ENCODE measurements at places on chromosomes 11 and 22.

GRCh38 chr11:68038718-68039525 lies at the start of gene TCIRG1:
TCIRG1 (plus strand) TSS chr11:68039025; CDS start chr11:68041272, 2,247 bp downstream.
- DNase-seq: peak; percentile 73

DNA sequence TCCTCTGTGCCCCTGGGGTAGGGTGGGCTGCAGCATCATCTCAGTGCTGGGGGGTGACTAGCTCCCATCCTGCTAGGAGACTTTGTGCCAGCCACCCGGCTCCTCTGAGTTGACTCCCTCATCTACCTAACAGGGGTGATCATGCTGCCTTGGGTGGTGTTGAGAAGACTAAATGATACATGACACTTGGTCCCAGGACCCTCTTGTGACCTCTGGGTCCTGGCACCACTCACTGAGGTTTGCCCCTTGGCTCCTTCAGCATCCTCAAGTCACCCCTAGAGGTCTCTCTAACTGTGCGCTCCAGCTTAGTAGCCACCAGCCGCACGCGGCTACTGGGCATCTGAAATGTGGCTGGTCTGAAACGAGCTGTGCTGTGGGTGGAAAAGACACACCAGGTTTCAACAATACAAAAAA lies 72.1 kb downstream of the LRRC32 start:
- DNase-seq: no peak

DNA sequence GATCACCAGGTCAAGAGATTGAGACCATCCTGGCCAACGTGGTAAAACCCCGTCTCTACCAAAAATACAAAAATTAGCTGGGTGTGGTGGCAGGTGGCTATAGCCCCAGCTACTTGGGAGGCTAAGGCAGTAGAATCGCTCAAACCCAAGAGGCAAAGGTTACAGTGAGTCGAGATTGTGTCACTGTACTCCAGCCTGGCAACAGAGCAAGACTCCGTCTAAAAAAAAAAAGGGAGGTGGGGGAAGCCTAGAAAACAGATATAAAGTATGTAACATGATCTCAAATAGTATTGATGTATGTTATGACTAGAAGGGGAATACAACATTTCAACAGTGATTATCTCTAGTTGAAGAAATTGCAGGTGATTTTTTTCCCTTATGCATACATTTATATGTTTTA lies 61.4 kb downstream of the SLC1A2 start:
- DNase-seq: no peak

GRCh38 chr11:128304666-128305485 lies 282.5 kb downstream of the ETS1 start:
- DNase-seq: no peak

GRCh38 chr22:16937811-16938210 lies 70.2 kb downstream of the GAB4 start:
- no peak for DNase-seq

DNA sequence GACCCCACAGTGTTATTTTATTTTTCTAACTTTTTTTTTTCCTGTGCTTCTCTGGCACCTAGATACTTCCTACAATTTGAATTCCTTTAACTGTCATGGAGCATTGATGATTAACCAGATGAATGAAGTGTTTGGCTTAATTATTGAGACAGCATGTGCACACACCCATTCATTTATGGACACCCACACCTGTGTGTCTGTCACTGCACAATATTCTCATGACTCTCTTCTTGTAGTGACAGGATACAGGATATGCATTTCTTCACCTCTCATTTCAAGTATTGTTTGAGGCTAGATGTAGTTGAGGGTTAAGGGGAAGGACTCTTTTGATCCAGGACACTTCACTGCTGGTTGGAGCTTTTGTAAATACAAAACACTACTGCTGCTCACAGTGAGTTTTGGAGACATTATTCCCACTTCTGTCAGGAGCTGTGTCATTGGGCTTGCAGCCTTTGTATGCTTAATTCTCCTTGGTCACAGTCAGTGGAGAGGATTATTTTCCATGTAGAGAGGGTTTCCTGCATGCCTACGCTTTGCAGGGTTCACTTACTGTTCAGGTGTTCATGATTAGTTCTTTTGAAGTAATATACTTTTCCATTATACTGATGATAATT lies 33.5 kb downstream of the SPECC1L start:
- DNase-seq: no peak

DNA sequence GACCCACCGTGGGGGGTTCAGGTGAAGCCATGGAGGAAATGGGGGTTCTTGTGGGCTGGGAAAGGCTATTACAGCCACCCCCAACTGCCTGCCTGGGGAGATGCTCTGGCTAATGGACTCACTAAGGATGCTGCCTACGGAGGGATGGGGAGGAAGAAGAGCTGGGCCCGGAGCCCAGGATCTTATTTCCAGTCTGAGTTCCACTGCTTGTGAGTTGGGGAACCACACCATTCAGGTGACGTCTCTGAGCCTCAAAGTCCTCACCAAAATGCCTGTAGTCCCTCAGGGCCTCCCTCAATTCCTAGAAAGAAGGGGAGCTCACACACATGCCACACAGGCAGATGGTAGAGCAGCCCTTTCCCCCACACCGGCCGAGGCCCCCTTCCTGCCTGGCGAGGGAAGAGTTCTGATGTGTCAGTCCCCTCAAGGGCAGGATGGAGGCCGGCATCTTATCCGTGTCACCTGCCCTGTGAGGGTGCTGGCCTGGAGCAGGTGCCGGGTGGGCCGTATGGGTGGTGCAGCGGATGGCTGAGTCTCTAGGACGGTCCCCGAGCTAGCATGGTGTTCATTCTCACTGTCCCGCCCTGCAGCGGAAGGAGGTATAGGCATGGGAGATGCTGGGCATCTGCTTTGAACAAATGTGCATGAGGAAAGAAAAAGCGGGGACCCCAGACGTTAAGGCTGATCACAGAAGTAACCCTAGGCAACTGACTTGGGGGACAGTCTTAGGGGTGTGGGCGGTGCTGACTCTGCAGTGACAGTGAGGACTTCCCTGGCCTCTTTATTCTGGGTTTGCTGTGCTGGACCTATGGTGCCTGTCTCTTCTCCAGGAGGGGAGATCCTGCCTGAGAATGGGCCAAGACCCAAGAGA lies 15.7 kb downstream of the MRGPRF start:
- DNase-seq: no peak

GRCh38 chr11:61680622-61681221 lies 531 bp downstream of the DAGLA start:
- no peak for DNase-seq

- no peak for DNase-seq
Observed at GRCh38 chr22:37187891-37188761, at the start of gene C1QTNF6. C1QTNF6 (minus strand) TSS chr22:37188247; CDS start chr22:37188213, 34 bp downstream.

GRCh38 chr11:34898474-34898873 lies 17.7 kb downstream of the APIP start:
- DNase-seq: no peak

GRCh38 chr11:8111636-8112035 lies 30.6 kb downstream of the TUB start:
- no peak for DNase-seq

GRCh38 chr11:17076517-17077239 lies 789 bp downstream of the RPS13 start:
- no peak for DNase-seq

GRCh38 chr11:45607995-45608394 lies 57.4 kb downstream of the CHST1 start:
- no peak for DNase-seq

- DNase-seq: no peak
Observed at GRCh38 chr11:99973993-99974392, 713.1 kb upstream of the ARHGAP42 start.

DNA sequence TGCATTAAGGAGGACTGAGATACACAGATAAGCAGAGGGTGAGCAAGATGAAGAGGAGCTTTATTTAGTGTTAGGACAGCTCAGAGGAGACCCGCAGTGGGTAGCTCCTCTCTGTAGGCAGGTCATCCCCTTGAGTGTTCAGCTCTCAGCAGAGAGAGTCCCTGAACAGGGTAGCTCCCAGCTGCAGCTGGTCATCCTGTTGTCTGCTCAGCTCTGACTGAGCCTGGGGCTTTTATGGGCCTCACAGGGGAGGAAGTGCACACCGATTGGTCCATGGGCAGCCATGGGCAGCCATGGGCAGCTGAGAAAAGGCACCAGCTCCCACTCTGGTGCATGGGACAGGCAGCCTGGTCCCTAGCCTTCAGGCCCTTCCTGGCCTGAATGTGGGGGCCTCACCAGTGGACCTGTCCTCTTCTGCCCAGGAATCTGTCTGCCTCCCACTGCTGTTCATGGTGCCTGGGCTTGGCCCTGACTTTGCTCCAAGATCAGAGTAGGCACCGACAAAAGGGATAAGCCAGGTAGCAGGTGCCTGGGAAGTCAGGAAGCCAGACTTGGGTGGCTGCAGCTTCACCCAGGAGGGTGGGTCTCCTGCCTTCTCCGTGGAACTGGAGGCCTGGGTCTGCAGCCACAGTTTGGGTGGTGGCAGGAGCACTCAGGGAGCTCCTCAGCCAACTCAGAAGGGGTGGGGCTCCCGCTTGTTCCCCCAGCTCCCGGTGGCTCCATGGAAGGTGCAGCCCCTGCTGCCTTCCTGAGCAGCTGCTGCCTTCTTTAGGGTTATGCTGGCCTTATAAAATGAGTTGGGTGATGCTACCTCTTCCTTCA lies 54.7 kb downstream of the MYEOV start:
- DNase-seq: no peak

- DNase-seq: no peak
Observed at GRCh38 chr11:59778122-59778521, 22.9 kb downstream of the STX3 start.

GRCh38 chr11:35933320-35933871 lies 10.5 kb upstream of the LDLRAD3 start:
- DNase-seq: no peak

All from activated T-cell treated with anti-CD3 and anti-CD28 coated beads for 48 hours (primary cell).